ENCODE measurements at places on chromosomes 13 and 19. TPM values are rescaled to one million over a fixed set of nuclear protein-coding genes. Genes with fewer than 3 reads are reported as not detected.
A peak's percentile ranks its signal among the peaks of the same experiment; 100 is the strongest.

Gene PSG1
- total RNA-seq: not detected

- DNase-seq: no peak
Observed at GRCh38 chr13:109152311-109152820, 523.0 kb downstream of the MYO16 start.

DNA sequence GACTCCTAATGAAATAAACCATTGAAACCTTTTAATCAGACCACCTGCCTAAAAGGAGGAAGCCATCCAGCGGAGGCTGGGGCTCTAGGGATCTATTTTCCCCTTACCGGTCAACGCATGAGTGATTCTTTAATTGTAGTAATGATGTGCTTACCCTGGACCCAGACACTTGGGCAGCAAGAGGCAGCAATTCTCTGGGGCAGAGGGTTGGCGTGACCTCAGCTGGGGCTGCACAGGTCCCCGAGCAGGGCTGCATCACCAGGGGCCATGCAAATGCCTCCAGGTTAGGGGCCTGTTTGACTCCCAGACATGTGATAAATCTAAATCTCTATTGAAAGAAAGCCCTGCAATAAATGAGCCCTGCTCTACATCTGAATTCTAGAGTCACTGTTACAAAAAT, 194.2 kb upstream of the TSHZ3 start:
- peak; percentile 21 for DNase-seq

DNA sequence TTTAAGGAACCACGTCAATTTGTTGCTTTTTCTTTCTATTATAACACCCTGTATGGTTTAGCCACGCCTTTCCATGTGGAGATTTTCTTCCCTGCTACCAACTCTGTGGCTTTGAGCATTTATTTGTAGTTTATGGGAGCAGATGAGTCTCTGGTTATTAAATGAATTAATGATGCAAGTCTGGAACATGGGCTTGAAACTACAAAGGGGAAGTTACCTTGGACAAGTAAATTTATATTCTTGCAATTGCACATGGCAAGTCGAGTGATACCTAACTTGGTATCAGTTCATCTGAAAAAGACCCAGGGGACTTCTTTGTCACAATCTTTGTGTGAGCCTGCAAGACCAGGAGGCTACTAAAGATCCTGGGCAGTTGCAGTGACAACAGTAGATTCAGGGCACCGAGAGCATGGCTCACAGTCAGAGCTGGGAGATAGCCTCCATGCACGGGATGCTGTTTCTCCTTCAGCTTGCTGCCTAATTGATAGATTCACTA, 24.4 kb downstream of the B3GLCT start:
- no peak for DNase-seq

- DNase-seq: no peak
Observed at GRCh38 chr19:52722062-52723003, 12.5 kb downstream of the ZNF611 start.

Gene HIF3A
- 73.1 TPM for total RNA-seq
